ENCODE measurements at places on chromosomes 13 and 19. TPM values are rescaled to one million over a fixed set of nuclear protein-coding genes. Genes with fewer than 3 reads are reported as not detected.
A peak's percentile ranks its signal among the peaks of the same experiment; 100 is the strongest.

LILRB4 gene
- total RNA-seq: not detected

C1QTNF9B gene
- not detected for total RNA-seq

DNA sequence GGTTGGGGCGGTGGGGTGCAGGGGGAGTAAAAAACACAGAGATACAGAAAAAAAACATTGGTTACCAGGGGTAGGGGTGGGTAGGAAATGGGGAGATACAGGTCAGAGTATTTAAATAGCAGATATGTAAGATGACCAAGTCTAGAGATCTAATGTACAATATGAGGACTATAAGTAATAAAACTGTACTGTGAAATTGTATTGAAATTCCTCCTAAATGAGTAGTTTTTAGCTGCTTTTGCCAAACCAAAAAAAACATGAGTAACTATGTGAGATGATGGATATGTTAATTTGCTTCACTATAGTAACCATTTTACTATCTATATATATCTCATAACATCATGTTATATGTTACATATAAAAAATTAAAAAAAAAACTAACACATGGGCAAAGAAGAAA lies 29.6 kb downstream of the VWA8 start:
- H3K4me3 ChIP-seq: no peak overlapping the region
- no peak for DNase-seq
- no peaks in the 10 kb centered on the region for H3K27me3 ChIP-seq
- H3K36me3 ChIP-seq: peaks cover 14% of the 10 kb centered on the region
- peaks cover 10% of the 10 kb centered on the region for H3K4me1 ChIP-seq

DNA sequence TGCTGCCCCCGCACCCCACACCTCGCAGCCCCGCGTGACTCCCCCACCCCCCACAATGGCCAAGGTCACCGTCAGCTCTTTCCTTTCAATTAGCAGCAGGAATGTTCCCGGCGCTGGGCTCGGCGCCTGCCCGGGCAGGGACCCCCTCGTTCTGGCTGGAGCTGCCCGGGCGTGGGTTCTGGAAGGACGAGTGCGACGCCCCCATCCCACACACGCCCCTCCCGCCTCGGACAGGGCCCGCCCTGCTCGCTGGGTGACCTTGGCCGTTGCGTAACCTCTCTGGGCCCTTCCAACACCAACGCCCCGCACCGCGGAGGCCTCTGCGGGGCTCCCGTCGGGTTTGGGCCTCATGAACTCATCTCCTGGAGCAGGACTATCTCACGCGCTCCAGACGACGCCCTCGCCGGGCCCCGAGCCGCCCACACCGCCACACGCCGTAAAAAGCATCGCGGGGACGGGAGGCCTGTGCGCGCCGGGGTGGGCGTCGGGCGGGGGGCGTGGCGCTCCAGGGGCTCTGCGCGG lies 10.3 kb downstream of the PALM start:
- H3K4me1 ChIP-seq: peaks cover 28% of the 10 kb centered on the region
- H3K4me3 ChIP-seq: no peak overlapping the region
- H3K36me3 ChIP-seq: peaks cover 10% of the 10 kb centered on the region
- H3K27ac ChIP-seq: no peak overlapping the region

DNA sequence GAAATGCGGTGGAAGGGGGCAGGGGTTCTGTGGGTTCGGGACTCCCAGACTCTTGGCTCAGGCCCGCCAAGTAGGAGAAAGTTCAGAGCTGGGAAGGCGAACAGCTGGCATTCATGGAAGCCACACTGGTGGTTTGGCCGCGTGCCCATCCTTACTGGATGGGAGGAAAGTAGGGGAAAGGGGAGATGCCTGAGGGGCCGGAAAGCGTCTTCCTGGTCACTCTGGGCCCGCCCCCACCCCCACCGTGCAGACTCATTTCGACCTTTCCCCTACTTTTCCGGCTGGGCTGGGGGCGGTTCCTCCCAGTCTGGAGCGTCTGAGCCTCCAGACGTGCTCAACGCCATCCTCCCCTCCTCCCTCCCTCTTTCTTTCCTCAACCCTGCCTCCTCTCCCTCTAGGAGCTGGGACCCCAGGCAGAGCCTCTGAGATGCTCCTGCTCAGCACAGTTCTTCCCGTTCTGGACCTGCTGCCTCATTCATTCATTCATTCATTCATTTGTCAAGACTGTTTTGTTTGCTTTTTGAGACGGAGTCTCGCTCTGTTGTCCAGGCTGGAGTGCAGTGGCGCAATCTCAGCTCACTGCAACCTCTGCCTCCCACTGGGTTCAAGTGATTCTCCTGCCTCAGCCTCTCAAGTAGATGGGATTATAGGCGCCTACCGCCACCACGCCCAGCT lies 3.5 kb downstream of the ANGPTL4 start:
- peak overlapping the region; percentile 85 for H3K27ac ChIP-seq
- H3K4me1 ChIP-seq: peaks cover 39% of the 10 kb centered on the region
- H3K36me3 ChIP-seq: peaks cover 4% of the 10 kb centered on the region
- H3K27me3 ChIP-seq: no peaks in the 10 kb centered on the region

DNA sequence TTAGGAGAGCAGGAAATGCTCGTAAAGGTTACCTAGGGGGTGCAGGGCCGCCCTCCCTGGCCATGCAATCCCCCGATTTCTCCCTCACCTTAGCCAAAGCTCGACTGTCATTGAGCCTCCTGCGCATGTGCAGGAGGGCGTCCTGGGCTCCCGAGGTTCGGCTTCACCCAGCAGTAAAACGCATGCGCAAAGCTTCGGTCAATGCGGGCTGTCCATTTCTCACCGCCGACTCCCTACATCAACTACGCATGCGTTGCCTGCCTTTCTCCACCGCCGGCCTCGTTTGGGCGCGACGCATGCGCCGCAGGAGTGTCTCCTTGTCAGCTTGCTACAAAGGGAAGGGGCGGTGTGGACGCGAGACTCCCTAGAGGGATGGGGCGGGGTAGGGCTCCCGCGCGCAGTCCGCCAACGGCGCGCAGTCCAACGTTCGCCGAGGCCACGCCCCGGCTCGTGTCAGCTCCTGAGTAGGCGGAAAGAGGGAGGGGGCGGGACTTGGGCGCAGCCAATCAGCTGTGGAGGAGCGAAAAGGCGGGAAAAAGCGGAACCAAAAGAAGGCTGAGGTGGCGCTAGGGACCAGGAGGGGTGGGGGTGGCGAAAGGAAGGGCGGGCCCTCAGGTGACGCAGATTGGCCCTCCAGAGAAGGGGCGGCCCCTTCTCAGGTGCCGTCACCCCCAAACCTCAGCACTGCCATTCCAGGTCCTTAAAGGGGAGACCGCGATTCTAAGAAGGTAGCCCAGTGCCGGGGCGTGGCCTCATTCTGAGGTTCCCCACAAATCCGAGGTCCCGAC lies at the start of the genes SYNGR4 and TMEM143:
Gene SYNGR4 (plus strand): TSS at position 558 of the 788 bp plus-strand sequence. CDS start 1,476 bp downstream, outside the sequence.
Gene TMEM143 (minus strand): TSS at position 131 of the 788 bp plus-strand sequence. CDS start 20 bp downstream, at position 111.
- peak within 1 kb of the TSS; percentile 82 for H3K4me3 ChIP-seq
- peak; percentile 100 for DNase-seq
- no peaks in the 10 kb centered on the region for H3K27me3 ChIP-seq
- peak within 1 kb of the TSS; percentile 93 for H3K27ac ChIP-seq
- no peaks in the 10 kb centered on the region for H3K36me3 ChIP-seq
- H3K4me1 ChIP-seq: peaks cover 11% of the 10 kb centered on the region

DNA sequence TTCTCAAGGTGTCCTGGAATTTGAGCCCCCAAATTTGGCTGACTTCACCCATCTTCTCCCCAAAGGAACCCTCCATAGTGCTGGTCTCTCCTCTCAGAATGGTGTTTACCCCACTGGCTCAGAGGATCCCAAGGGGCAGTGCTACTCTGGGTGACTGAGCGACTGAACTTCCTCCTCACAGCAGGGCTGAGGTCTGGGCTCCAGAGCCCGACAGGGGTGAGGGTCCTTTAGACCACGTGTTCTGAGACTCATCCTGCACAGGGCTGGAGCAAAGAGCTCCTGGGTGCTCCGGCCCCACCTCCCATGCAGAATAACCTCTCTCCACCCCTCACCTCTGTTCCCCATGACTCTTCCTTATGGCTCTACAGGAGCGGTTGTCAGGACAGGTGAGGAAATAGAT lies 23.2 kb upstream of the CD33 start:
- no peaks in the 10 kb centered on the region for H3K4me1 ChIP-seq
- DNase-seq: peak; percentile 42
- no peaks in the 10 kb centered on the region for H3K36me3 ChIP-seq
- no peak overlapping the region for H3K4me3 ChIP-seq
- H3K27ac ChIP-seq: no peak overlapping the region

GRCh38 chr19:13077240-13077639 lies 25.4 kb downstream of the LYL1 start:
- peaks cover 30% of the 10 kb centered on the region for H3K36me3 ChIP-seq
- H3K4me1 ChIP-seq: peaks cover 27% of the 10 kb centered on the region
- no peak overlapping the region for H3K27ac ChIP-seq
- H3K4me3 ChIP-seq: no peak overlapping the region
- DNase-seq: no peak

DNA sequence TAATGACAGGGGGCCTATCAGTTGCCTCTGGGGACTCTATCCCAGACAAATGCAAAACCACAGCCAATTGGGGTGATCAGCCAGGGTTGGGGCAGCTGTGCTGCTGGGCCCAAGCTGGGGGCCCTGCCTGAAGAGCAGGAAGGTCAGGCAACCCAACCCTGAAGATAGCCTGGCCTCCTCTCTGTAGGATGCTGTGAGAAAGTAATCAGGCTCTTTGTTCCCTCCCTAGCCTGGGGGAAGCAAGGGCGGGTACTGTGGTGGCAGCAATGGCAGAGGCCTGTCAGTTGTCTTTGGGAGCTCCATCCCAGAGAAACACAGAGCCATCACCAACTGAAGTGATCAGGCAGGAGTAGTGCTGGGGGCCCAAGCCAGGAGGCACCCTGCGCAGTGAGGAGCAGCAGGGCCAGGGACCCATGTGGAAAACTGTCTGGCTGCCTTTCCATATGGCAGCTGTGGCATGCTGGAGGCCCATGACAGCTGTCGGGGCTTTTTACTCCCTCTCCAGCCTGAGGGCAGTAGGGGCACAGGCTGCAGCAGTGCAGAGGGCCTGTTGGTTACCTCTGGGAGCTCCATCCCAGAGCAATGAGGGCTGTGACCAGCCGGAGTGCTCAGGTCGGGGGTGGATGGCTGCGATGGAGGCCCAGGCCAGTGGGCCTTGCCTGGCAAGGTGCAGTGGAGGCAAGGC lies 73.6 kb upstream of the ATP12A start:
- no peak overlapping the region for H3K4me3 ChIP-seq
- H3K27ac ChIP-seq: no peak overlapping the region
- no peaks in the 10 kb centered on the region for H3K4me1 ChIP-seq
- no peaks in the 10 kb centered on the region for H3K36me3 ChIP-seq

DNA sequence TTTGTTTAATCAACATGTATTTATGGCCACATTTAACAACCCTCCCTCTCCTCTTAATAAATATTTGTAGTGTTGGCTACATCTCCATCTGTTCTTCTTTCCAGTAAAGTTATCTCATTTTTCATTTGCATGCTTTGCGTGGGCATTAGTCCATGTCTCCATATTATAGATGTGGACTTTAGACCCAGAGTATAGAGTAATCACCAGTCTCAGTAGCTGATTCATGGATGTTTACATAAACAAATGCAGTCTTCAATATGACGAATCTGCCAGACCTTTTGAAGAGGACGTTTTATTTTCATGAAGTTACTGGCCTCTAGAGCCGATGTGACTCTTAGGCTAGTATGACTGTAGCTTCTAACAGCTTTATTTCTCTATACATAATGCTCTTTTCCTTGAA lies 1546.2 kb downstream of the OLFM4 start:
- H3K36me3 ChIP-seq: no peaks in the 10 kb centered on the region
- H3K4me3 ChIP-seq: no peak overlapping the region
- no peaks in the 10 kb centered on the region for H3K27me3 ChIP-seq
- no peak overlapping the region for H3K27ac ChIP-seq
- H3K4me1 ChIP-seq: no peaks in the 10 kb centered on the region

GPATCH1 gene
- total RNA-seq: 9.4 TPM

DNA sequence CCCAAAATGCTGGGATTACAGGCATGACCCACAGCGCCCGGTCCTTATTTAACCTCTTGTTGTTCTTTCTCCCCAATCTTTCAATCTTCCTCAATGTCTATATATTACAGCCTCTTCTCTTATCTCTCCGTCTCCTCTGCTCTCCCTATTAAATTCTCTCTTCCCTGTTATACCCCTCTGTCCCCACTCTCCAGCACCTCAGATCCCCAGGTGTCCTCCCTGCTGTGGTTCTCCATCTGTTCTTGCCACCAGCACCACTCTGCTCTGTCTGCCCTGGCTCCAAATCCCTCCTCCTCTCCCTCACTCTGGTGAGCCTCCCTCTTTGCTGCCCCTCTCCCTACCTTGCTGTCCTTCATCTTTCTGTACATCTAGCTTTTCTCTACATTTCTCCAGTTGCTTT lies 1.1 kb downstream of the ZNF600 start:
- peaks cover 16% of the 10 kb centered on the region for H3K4me1 ChIP-seq
- H3K36me3 ChIP-seq: peaks cover 18% of the 10 kb centered on the region
- no peaks in the 10 kb centered on the region for H3K27me3 ChIP-seq
- H3K27ac ChIP-seq: peak overlapping the region; percentile 66
- peak overlapping the region; percentile 91 for H3K4me3 ChIP-seq
- no peak for DNase-seq

- peaks cover 34% of the 10 kb centered on the region for H3K36me3 ChIP-seq
- no peak overlapping the region for H3K4me3 ChIP-seq
- no peak overlapping the region for H3K27ac ChIP-seq
- no peak for DNase-seq
- H3K4me1 ChIP-seq: peaks cover 18% of the 10 kb centered on the region
Measured at GRCh38 chr19:52660981-52661380, 22.8 kb upstream of the ZNF83 start.

ZNF83 gene
- 55.6 TPM for total RNA-seq

DNA sequence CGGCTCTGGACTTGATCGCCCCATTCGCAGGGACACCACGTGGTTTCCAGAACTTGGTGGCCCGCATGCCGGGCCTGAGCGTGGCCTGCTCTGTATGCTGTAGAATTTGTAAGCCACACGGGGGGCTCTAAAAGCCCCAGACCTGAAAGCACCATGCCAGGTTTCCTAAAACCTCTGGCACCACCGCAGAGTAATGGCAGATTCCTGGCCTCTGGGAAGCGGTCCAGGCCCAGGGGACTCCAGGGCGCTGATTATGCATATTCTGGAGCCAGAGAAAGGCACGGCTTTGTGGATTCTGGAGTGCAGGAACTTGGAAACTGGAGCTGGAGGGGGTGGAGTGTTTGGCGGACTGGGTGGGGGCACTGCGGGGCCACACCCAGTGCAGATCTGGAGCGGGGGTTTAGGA lies 3.7 kb downstream of the FTL start:
- peaks cover 17% of the 10 kb centered on the region for H3K36me3 ChIP-seq
- H3K4me1 ChIP-seq: peaks cover 37% of the 10 kb centered on the region
- H3K4me3 ChIP-seq: no peak overlapping the region
- H3K27ac ChIP-seq: no peak overlapping the region

ATP8B3 gene
- total RNA-seq: 4.6 TPM

GRCh38 chr13:113897161-113897560 lies 33.3 kb upstream of the GAS6 start:
- H3K27ac ChIP-seq: peak overlapping the region; percentile 64
- peaks cover 11% of the 10 kb centered on the region for H3K4me1 ChIP-seq
- DNase-seq: peak; percentile 81

GRCh38 chr19:4326837-4327251 lies 11.8 kb downstream of the STAP2 start:
- peak overlapping the region; percentile 77 for H3K4me3 ChIP-seq
- no peak for DNase-seq
- no peaks in the 10 kb centered on the region for H3K36me3 ChIP-seq
